ENCODE measurements at places on chromosomes 7 and 10.

DNA sequence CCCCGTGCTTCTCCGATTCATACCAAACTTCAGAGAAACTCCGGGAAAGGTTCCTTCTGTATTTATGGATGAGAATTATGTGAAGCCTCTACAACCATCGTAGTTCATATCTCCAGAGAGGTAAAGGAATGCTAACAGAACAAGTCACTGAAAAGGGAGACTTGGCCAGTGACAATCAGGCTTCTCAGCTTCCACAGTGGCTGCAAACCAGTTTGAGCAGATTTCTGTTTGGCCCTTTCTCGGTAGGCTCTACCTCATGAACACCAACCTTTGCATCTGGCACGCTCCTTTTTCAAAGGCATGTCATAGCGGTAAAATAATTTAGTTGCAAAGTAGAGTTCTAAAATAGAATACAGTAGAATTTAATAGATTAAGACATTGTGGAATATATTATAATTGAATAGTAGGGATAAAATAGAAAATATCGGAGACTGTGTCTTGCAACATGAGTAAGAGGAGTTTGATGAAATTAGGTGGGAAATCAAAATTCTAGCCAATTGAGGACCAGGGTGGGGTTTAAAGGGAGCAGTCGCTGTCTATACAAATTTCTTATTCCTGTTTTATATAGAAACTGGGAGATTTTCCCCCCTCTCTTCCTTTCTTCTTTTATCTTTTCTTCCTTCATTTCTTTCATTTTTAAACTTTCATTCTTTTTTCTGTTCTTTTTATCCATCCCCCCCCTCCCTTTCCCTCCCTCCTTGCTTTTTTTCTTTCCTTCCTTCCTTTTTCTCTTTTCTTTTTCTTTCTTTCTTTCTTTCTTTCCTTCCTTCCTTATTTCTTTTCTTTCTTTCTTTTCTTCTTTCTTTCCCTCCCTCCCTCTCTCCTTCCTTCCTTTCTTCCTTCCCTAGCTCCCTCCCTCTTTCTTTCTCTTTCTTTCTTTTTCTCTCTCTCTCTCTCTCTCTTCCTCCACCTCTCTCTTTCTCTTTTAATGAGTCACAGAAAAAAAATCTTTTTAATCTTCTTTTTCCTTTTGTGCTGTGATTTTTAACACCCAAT is 161.5 kb upstream of the KLF6 start:
- DNase-seq: no peak

GRCh38 chr7:76354516-76354915 is 4.3 kb downstream of the YWHAG start:
- DNase-seq: no peak

GRCh38 chr7:105448181-105448580 is 59.5 kb upstream of the SRPK2 start:
- peak; percentile 6 for DNase-seq

DNA sequence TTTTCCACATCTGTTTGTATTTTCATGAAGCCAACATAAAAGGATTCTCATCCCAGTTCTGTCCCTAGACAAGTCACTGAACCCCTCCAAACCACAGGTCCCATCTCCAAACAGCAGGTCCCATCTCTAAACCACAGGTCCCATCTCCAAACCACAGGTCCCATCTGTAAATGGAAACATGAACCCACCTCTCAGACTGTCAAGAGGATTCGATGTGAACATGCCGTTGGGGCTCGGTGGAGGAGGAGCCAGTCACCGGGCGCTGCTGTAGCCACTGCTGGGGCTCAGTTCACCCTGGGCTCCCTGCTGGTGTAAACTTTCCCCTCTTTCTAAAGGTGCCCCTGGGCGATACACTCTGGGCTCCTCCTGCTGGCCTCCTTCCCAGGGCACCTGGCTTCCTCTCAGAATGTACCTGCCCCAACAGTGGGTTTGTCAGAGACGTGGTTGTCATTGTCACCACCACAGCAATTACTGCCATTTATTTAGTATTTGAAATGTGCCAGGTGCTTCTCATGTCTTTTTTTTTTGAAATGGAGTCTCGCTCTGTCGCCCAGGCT is 13.0 kb downstream of the LHPP start:
- DNase-seq: no peak

GRCh38 chr7:2249744-2250323 is 7.8 kb downstream of the NUDT1 start:
- DNase-seq: no peak
